Common myeloid progenitor, CD34-positive (primary cell): ENCODE measurements at places on chromosomes 2 and 18.

GRCh38 chr2:236715491-236715961, 145.9 kb downstream of the ACKR3 start:
- no peak overlapping the region for H3K4me3 ChIP-seq
- H3K27ac ChIP-seq = no peak overlapping the region
- DNase-seq = no peak
- H3K4me1 ChIP-seq = peaks cover 7% of the 10 kb centered on the region
- H3K27me3 ChIP-seq = peaks cover 28% of the 10 kb centered on the region
- no peaks in the 10 kb centered on the region for H3K36me3 ChIP-seq

GRCh38 chr2:146295080-146295670, 1549.7 kb upstream of the ACVR2A start:
- H3K36me3 ChIP-seq = no peaks in the 10 kb centered on the region
- H3K27me3 ChIP-seq = no peaks in the 10 kb centered on the region
- H3K27ac ChIP-seq = no peak overlapping the region
- H3K4me1 ChIP-seq = no peaks in the 10 kb centered on the region

- H3K4me1 ChIP-seq = peaks cover 16% of the 10 kb centered on the region
- no peak overlapping the region for H3K4me3 ChIP-seq
- no peaks in the 10 kb centered on the region for H3K27me3 ChIP-seq
- no peak for DNase-seq
- no peak overlapping the region for H3K27ac ChIP-seq
- peaks cover 29% of the 10 kb centered on the region for H3K36me3 ChIP-seq
Measured at GRCh38 chr18:63302636-63303405, 16.7 kb downstream of the BCL2 start.

GRCh38 chr2:46362667-46363012, 65.4 kb downstream of the EPAS1 start:
- no peak for DNase-seq
- H3K27ac ChIP-seq = no peak overlapping the region
- H3K4me3 ChIP-seq = no peak overlapping the region
- peaks cover 37% of the 10 kb centered on the region for H3K4me1 ChIP-seq
- H3K36me3 ChIP-seq = no peaks in the 10 kb centered on the region
- no peaks in the 10 kb centered on the region for H3K27me3 ChIP-seq

DNA sequence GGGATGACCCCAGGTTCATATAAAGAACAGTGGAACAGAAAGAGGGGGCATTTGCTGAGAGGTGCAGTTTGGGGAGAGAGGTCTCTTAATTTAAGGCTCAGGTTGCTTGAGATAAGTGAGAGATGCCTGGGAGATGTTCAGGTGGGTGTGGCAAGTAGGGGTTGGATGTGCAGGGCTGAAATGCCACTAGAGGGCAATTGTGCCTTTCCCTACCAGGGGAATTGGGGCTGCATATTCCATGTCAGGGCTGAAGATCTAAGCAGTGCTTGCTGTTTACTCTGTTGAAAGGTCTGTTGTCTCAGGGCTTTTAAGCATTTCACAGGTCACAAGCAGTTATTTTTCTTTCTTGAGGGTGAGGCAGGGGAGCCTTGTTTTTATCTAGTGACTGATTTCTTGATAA, 7.8 kb downstream of the CCDC85A start:
- H3K27me3 ChIP-seq = peaks cover 7% of the 10 kb centered on the region
- no peak overlapping the region for H3K27ac ChIP-seq
- H3K4me1 ChIP-seq = peaks cover 3% of the 10 kb centered on the region
- DNase-seq = peak; percentile 30
- no peaks in the 10 kb centered on the region for H3K36me3 ChIP-seq
- no peak overlapping the region for H3K4me3 ChIP-seq

DNA sequence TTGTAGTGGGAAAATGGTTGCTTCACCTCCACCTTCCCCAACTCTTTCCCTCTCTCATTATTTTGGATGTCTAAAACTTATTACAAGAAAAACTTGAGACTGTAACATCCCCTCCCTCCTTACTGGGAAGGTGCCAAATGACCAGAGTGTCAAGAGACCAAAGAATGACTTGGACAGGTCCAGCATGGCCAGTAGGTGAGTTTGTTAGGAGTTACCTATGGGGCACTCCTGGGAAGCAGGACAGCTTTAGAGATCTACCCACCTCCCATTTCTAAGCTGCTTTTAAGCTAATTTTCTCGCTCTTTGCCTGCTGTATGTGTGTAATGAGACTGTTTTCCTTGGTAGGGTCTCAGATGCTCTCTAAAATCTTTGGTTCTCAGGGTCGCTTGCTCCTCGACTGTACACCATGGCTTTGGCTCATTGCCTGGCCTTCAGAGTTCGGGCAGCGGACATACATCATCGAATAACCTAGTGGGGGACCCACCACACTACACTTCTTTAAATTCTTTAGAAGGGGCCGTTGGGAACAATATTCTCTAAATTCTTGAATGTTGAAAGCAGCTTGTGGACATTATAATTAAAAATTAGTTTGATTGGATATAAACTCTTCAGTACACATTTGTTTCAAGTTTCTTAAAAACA, 45.2 kb downstream of the SLC30A6 start:
- H3K4me3 ChIP-seq = no peak overlapping the region
- H3K4me1 ChIP-seq = no peaks in the 10 kb centered on the region
- H3K27me3 ChIP-seq = no peaks in the 10 kb centered on the region
- H3K36me3 ChIP-seq = peaks cover 17% of the 10 kb centered on the region

DNA sequence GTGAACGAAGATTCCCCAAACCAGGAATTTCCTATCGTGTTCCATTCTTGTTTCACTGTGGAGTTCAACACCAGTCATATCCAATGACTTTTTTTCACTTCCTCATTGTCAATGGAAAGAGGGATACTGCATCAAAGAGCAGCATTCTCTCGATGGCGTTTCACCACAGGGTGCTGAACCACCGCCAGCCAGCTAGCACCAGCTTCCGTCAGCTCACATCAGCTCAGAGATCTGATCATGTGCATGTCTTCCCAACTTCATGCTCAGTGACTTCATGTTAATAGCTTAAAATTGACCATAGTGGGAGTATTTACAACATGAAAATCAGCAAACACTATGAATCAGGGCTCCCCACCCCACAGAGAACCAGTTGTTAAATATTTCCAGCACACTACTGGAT, 359.9 kb downstream of the TNS1 start:
- H3K36me3 ChIP-seq = no peaks in the 10 kb centered on the region
- no peak overlapping the region for H3K4me3 ChIP-seq
- peaks cover 4% of the 10 kb centered on the region for H3K27me3 ChIP-seq

GRCh38 chr18:48531908-48532307, 6.9 kb upstream of the CTIF start:
- peaks cover 5% of the 10 kb centered on the region for H3K4me1 ChIP-seq
- no peaks in the 10 kb centered on the region for H3K36me3 ChIP-seq
- no peak overlapping the region for H3K4me3 ChIP-seq
- H3K27ac ChIP-seq = no peak overlapping the region

DNA sequence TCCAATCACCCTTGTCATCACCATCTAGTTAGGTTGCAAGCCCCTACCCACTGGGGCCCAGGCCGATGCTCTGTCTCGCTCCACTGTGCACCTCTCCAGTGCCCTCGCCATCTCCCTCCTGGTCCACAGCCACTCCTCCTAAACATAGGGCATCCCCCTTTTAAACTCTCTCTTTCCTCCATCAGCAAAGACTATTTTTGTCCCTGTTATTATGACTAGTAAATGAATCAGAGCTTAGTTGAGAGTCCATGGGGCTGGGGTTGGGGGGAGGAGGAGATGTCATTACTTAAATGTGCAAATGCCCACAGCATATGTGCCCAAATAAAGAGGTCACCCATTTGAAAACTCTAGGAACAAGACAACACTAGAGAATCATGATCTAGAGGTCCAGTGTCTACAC, 167.4 kb downstream of the TRABD2A start:
- no peak overlapping the region for H3K4me3 ChIP-seq
- H3K27ac ChIP-seq = no peak overlapping the region
- DNase-seq = no peak
- no peaks in the 10 kb centered on the region for H3K36me3 ChIP-seq
- no peaks in the 10 kb centered on the region for H3K4me1 ChIP-seq

GRCh38 chr2:188601391-188601790, 309.7 kb downstream of the GULP1 start:
- no peaks in the 10 kb centered on the region for H3K4me1 ChIP-seq
- no peak overlapping the region for H3K4me3 ChIP-seq
- no peaks in the 10 kb centered on the region for H3K27me3 ChIP-seq

DNA sequence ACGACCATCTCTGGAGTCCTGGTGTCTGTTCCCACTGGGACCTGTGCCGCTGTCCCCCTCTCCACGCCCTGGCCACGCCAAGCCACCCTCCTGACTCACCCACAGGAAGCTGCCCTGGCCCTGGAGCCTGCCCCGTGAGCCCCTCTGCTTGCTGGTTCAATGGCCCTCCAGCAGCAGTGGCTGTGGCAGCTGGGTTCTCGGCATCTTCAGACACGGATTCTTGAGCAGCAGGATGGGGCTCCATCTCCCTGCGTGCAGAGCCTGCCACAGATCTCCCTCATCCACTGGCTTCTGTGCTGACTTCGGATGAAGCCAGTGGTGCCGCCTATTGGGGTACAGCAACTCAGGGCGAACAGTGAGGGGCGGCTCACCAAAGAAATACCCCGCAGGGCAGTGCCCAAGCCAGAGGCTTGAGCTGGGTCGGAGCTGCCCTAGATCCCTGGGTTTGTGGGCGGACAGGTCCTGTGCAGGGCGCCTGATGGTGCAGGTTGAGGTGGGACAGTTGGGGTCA, 14.0 kb downstream of the CAPN10 start:
- no peaks in the 10 kb centered on the region for H3K27me3 ChIP-seq
- H3K4me3 ChIP-seq = no peak overlapping the region
- H3K4me1 ChIP-seq = no peaks in the 10 kb centered on the region
- DNase-seq = no peak
- no peak overlapping the region for H3K27ac ChIP-seq

DNA sequence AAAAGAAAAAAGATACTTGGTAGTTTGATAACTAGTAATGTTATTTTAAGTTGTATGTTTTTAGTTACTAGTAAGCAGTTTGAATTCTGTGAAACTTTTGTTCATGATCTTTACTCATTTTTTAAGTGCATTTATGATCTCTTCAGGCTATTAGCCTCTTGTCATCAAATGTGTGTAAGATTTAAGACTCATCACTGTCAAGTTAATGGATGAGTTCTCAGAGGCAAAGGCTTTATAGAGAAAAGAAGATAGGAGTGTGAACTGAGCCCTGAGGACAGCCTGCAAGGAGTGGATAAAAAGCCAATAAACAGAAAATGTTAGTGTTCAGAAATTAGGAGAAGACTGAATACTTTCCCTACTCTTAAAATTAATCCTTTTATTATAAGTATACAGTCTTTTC, 13.5 kb downstream of the NDUFV2 start:
- no peaks in the 10 kb centered on the region for H3K27me3 ChIP-seq
- H3K4me1 ChIP-seq = peaks cover 32% of the 10 kb centered on the region
- no peak overlapping the region for H3K4me3 ChIP-seq
- no peak for DNase-seq

GRCh38 chr2:160561551-160562295, 68.1 kb upstream of the RBMS1 start:
- DNase-seq = peak; percentile 76
- H3K4me1 ChIP-seq = no peaks in the 10 kb centered on the region
- H3K36me3 ChIP-seq = no peaks in the 10 kb centered on the region
- H3K27me3 ChIP-seq = no peaks in the 10 kb centered on the region
- no peak overlapping the region for H3K4me3 ChIP-seq

GRCh38 chr2:200270732-200271131, 35.8 kb upstream of the SPATS2L start:
- H3K27me3 ChIP-seq = no peaks in the 10 kb centered on the region
- H3K4me1 ChIP-seq = no peaks in the 10 kb centered on the region
- no peak for DNase-seq
- H3K4me3 ChIP-seq = no peak overlapping the region
- no peaks in the 10 kb centered on the region for H3K36me3 ChIP-seq
- H3K27ac ChIP-seq = no peak overlapping the region

DNA sequence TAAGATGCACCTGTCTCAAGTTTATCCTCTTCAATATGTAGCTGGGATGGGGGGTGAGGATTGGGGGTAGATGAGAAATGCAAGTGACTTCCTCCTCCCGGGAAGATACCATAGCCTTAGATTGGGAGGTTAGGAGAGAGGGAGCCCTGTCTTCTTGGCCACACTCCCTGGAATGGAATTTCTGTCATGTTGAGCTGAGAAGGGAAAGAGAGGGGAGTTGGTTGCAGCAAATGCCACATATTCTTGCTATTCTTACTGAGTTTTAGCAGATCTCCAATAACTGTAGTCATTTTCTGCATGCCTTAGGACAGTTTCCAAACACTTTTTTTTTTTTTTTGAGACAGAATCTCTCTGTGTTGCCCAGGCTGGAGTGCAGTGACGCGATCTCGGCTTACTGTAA, 35.9 kb downstream of the TAF4B start:
- no peaks in the 10 kb centered on the region for H3K4me1 ChIP-seq
- no peak for DNase-seq
- no peaks in the 10 kb centered on the region for H3K36me3 ChIP-seq
- H3K4me3 ChIP-seq = no peak overlapping the region
- H3K27ac ChIP-seq = no peak overlapping the region

DNA sequence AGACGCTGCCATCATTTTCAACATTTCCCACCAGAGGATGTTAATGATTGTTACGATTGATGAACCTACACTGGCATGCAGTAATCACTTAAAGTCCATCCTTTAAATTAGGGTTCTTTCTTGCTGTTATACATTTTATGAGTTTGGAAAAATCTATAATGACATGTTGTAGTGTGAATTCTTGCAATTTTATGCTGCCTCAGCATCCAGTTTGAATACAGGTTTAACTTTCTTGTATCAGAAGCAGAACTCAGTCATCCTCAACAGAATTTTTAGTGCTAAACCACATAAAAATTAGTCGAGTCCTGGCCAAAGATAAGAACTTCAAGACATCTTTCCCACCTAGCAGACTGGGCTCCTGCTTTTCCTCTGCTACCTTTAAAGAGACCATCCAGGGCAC, 303.3 kb downstream of the NUP35 start:
- H3K27me3 ChIP-seq = no peaks in the 10 kb centered on the region
- H3K36me3 ChIP-seq = no peaks in the 10 kb centered on the region
- no peaks in the 10 kb centered on the region for H3K4me1 ChIP-seq
- H3K27ac ChIP-seq = no peak overlapping the region
- no peak overlapping the region for H3K4me3 ChIP-seq

- no peaks in the 10 kb centered on the region for H3K36me3 ChIP-seq
- DNase-seq = no peak
- H3K27ac ChIP-seq = no peak overlapping the region
- no peaks in the 10 kb centered on the region for H3K27me3 ChIP-seq
- H3K4me3 ChIP-seq = no peak overlapping the region
Measured at GRCh38 chr18:48889981-48890762, 60.6 kb downstream of the SMAD7 start.

DNA sequence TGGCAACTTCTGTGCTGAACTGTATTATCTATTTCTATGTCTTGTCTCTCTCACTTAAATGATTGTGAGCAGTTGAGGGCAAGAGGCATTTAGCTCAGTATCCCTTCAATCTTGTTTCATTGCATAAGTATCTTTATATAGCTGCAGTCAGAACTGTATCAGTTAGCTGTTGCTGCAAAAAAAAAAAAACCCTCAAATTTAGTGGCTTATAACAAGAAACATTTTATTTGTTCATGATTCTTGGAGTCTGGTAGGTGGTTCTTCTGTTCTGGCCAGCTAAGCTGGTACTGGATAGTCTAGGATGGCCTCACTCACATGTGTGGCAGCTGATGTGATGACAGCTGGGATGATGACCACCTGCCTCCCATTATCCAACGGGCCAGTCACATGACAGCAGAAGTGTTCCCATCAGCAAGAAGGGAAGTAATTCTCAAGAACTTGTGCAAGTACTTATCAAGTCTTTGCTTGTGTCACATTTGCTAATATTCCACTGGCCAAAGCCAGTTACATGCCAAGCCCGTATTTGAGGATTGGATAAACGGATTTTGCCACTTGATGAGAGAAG, 67.8 kb downstream of the SLC4A3 start:
- H3K27me3 ChIP-seq = peaks cover 25% of the 10 kb centered on the region
- no peaks in the 10 kb centered on the region for H3K4me1 ChIP-seq
- no peaks in the 10 kb centered on the region for H3K36me3 ChIP-seq
- no peak overlapping the region for H3K4me3 ChIP-seq
- H3K27ac ChIP-seq = no peak overlapping the region

GRCh38 chr2:54859416-54859815, 136.0 kb downstream of the EML6 start:
- H3K27me3 ChIP-seq = no peaks in the 10 kb centered on the region
- no peak overlapping the region for H3K27ac ChIP-seq
- H3K4me1 ChIP-seq = no peaks in the 10 kb centered on the region
- no peak overlapping the region for H3K4me3 ChIP-seq
